ENCODE measurements at places on chromosomes 3 and 15.

- DNase-seq, result peak; percentile 39
Measured at GRCh38 chr3:16247282-16248061, 17.3 kb downstream of the DPH3 start.

GRCh38 chr3:160390565-160391138 is 8.4 kb downstream of the IFT80 start:
- DNase-seq, result no peak

- DNase-seq, result peak; percentile 82
Measured at GRCh38 chr15:63048115-63048775, 5.7 kb downstream of the TPM1 start.

GRCh38 chr3:120451272-120451761 is 525 bp upstream of the FSTL1 start:
- DNase-seq, result no peak

DNA sequence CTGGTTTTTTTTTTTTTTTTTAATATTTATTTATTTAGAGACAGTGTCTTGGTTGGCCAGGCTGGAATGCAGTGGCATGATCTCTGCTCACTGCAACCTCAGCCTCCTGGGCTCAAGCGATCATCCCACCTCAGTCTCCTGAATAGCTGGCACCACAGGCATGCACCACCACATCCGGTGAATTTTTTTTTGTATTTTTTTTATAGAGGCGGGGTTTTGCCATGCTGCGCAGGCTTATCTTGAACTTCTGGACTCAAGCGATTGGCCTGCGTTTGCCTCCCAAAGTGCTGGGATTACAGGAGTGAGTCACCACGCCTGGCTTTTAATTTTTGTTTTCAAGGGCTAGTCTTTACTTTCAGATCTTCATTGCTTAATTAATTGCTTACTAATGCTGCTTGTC is 13.1 kb downstream of the PCCB start:
- no peak for DNase-seq

DNA sequence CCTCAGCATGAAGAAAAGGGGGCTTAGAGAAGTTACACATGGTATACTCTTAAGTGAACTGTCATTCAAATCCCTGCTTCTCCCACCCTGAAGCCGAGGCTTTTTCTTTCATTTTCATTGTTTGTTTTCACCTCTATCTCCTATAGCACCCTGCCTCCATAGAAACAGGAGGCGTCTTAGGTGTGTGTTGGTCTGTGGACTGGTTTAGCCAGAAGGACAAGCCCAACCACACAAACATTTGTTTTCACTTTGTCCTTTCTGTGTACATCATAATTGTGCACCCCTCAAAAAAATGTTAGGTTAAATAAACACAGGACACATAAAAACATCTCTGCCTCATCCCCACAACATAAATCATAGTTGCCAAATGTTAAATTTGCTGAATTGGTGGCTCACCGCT is 73.3 kb upstream of the UBE2E2 start:
- no peak for DNase-seq

GRCh38 chr3:123088387-123088786 is 21.6 kb downstream of the PDIA5 start:
- DNase-seq, result no peak

GRCh38 chr3:8488877-8489276 is 12.7 kb upstream of the LMCD1 start:
- DNase-seq, result no peak

DNA sequence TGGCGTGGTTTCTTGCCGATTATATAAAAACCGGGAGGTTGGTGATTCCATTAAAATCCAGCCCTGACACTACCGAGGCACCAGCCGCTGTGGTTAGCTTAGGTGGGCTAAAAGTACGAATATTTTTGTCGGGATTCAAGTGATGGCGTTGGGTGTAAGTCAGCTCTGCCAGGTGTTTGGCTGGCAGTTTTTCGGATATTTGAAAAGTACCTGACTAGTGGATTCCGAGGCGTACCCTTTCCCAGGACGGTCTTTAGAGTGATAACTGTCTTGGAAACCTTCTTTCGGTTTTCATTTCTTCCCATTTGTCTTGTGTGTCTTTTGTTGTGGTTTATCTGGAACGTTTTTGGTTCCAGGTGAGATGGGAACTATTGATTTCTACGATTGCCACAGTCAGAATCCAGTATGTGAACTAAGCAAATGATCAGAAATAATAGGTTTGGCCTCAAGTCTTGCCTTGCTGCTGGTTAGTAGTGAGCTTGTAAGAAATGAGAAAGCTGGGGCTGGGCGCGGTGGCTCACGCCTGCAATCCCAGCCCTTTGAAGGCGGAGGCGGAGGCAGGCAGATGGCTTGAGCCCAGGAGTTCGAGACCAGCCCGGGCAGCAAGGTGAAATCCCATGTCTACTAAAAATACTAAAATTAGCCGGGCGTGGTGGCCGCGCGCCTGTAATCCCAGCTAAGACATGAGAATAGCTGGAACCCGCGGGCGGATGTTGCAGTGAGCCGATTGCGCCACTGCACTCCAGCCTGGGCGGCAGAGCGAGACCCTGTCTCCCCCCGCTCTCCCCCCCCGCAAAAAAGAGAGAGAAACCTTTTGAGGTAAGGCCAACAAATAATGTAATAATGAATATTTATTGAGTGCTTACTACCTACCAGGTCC is 1.4 kb downstream of the FYTTD1 start:
- no peak for DNase-seq

GRCh38 chr3:101542957-101543356 is 18.7 kb upstream of the TRMT10C start:
- no peak for DNase-seq

- peak; percentile 63 for DNase-seq
Measured at GRCh38 chr3:15330031-15330596, 2.3 kb downstream of the SH3BP5 start.

DNA sequence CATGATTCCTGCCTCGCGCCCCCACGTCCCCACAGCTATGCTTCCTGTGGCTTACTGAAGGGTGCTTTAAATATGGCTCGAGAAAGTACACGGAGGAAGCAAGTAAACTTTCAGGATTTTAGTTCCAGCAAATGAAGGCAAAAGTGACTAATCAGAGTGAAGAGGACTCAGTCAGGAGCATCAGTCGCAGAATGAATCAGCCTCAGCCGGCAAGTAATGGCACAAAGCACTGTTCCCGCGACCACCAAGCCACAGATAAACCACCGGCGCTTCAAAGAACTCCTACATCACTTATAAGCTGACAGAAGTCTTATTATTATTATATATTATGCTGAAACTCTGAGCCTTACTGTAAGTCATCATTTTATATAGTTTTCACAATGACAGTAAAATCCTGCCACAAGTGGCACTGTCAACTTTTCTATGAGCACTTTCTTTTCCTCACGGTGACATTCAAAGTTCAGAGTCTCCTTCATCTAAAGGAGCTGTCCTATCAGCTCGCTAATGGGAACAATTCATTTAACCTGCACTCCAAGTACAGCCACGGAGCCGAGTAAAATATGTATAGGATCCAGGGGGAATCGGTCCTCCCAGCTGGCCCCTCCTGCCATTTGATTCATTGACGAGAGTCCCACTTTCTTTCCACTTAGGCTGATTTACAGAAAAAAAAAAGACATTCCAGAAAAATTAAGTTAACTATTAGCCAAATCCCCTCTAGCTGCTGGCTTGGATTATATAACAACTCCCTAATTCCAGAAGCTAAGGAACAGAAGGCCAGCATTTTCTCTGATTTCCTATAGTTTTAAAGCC is 217.0 kb upstream of the ICE2 start:
- DNase-seq, result no peak

DNA sequence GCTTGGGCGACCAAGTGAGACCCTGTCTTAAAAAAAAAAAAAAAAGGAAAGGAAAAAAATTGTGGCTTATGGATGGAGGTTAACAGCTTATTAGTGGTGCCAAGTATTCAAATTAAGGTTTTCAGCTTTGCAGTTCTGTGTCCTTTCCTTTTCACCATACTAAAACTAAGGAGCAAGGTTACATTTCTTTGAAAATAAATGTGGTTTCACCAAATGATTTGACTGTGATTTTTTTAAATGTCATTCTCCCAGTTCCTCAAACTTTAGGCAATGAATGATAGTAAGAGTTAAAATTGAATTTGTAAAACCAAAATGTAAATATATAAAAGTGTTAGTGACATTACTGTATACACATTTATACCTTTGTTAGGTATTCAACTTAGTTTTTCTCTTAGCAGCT is 9.6 kb downstream of the CHRNA5 start:
- no peak for DNase-seq

DNA sequence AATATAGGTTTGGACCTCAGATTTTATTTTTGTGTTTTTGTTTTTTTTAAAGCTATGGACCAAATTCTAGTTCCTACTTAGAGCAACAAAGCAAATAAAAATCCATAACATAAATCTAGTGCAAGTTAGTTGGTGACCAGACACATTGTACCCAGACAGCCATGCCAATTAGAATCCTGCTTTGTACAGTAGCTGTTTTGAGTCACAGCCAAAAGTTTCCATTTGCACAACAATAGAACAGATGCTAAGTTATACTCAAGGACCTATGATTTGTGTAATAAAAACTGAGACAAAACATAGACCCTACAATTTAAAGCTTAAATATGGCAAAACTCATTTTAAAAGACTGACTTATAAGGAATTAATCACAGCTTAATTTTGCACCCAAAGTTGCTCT is 513.1 kb upstream of the CBLB start:
- no peak for DNase-seq

GRCh38 chr15:46815765-46816164 is 901.5 kb upstream of the SEMA6D start:
- no peak for DNase-seq

DNA sequence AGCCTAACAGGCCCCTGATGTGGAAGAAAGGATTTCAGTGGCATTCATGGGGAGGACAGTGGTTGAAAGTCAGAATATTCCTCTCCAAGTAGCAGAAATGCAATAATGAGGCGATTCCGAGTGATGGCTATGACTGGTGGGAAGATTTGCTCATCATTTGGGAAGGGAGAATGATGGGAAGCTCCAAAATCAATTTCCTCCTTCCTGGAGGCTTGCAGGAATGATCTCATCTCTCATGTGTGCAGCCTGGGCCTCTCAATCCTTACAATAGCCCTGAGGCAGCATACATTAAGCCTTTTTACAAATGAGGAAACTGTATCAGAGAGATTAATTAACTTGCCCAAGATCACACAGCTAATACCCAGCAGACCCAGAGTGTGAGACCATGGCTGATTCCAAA is 58.7 kb downstream of the BOC start:
- no peak for DNase-seq

DNA sequence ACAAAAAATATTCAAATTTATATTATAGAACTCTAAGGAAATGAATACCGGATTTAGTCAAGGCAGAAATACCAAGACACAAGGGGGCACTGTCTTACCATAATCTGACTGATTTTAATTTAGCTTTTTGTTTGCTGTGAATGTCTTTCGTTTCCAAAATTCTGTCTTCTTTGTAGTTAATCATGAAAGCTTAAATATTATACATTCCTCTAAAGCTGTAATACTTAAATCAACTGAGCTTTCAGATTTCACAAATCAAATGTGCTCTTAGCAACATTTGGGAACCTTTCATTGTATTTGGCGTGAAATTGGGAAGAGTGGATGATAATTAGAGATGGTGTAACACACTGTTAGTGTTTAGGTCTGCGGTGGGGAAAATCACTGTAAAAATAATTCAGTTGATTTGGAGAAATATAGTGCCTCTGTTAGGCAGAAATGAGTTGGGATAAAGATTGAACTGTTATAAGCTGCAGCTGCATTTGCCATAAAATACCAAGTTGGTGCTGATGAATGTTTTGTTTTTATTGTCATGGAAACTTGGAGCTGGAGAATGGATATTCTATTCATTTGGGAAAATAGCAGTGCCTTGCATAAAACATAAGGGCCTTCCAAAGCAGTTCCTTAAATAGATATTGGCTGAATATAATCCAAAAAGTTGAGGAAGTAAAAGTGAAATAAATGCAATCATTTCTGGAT is 228.2 kb downstream of the TCF12 start:
- DNase-seq, result no peak

DNA sequence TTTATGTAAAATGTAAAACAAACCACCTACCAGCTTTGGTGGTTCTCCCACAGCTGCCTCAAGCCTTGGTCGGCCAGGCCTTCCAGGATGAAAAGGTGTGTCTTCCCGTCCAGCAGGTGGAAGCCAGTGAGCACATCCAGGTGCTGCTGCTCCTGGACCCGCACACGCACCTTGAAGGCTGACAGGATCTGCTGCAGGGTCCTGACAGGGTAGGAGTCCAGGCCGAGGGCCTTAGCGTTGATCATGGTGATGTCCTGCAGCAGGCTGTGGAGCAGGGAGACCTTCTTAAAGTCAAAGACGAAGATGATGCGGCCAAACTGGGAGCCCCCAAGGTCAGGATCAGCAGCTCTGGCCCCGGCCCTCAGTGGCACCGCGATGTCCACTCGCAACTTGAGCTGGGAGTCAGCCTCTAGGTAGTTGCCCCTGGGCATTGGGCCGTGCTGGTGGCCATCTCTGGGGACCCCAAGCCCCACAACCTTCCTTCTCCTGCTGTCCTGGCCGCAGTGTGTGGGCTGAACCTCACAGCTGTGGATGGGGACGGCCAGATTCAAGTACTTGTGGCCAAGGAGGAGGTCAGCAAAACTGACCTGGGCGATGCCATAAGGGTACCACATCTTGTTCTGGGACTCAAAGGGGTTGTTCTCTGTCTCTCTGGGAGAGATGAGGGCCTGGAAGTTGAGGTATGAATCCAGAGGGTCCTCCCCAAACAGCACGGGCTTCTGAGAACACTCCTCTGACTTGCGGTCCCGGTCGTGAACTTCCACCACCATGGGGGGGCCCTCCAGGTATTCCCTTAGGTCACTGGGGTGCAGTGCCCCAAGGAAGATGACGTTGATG is 48.6 kb downstream of the CFAP92 start:
- DNase-seq, result no peak

DNA sequence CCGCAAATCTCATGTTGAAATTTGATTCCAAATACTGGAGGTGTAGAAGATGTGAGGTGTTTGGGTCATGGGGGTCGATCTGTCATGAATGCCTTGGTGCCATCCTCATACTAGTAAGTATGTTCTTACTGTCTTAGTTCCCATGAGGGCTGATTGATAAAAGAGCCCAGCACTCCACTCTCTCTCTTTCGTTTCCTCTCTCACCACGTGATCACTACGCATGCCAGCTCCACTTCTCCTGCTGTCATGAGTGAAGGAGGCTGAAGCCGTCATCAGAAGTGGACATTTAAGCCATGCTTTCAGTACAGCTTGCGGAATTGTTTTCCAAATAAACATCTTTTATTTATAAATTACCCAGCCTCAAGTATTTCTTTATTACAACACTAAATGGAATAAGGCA is 6.1 kb downstream of the OR5H15 start:
- no peak for DNase-seq

DNA sequence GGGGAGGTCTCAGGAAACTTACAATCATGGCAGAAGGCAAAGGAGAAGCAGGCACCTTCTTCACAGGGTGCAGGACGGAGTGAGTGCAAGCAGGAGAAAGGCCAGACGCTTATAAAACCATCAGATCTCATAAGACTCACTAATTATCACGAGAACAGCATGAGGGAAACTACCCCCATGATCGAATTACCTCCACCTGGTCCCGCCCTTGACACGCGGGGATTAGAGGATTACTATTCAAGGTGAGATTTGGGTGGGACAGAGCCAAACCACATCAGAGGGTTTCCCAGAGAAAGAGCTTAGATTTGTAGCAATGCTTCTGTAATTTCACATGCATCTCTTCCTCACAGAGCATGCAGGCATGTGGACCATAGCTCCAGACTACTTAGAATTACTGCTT is 615.7 kb upstream of the UBE2E2 start:
- no peak for DNase-seq
